ENCODE measurements at places on chromosomes 3 and 15.
A peak's percentile ranks its signal among the peaks of the same experiment; 100 is the strongest.

DNA sequence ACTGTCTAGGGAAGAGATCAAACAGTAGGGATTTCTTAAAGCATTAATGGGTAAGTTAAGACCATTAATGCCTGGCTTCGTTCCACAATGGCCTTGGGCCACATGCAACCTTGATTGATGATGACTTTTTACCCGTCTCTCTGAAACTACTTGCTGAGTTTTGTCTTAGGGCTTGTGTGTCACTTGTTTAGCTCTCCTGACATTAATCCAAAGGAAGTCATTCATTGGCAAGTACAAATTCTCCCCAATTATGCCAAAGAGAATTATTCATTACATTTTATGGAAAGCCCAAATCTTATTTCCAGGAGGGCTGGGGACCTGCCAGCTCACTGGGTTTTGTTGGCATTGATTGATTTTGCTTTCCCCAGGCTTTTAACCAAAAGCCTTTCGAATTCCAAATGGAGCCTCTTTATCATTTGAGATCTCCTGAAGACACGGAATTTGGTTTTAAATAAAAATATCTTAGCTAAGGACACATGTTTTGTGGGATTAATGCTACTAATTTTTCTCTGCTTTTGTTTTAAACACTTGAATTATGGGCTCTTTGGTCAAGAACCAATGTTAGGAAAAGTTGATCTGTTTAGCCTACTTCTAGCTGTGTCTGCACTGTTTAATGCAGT, 40.7 kb downstream of the SERPINI1 start:
- no peak for DNase-seq

DNA sequence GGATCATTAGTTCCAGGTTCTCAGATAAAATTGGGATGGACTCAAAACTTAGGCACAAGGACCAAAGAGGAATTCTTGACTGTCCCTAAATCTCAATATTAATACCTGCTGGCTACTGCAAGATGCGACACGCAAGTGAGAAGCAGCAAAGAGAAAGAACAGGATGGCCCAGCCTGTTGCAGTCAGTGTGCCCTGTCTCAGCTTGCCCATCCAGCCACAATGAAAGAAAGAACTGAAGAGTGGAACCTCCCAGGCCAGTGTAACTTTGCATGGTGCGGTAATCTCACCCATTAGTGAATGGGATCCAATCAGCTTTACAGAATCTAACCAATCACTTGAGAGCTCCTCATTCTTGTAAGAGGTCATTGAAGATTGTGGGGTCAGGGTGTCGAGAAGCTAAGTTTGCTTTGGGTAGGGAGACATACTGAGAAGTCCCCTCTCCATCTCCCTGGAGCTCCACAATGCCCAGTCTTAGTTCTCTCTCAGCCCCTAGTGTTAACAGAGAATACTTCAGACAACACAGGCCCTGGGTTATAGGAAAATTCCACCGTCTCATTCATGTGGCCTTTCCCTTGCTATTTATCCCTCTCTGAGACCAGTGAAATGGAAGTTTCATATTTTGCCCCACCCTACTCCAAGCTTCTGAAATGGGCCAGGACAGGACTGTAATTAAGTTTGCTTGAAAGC, 3.2 kb upstream of the SLC9A9 start:
- DNase-seq = no peak

GRCh38 chr3:89966877-89967665, 859.6 kb downstream of the EPHA3 start:
- DNase-seq = no peak

- peak; percentile 36 for DNase-seq
These were observed 219.5 kb downstream of the PLCH1 start for GRCh38 chr3:155525324-155525833.

GRCh38 chr3:165938986-165939540, 101.8 kb upstream of the BCHE start:
- DNase-seq = no peak

- DNase-seq = no peak
These were observed 78.0 kb upstream of the MBNL1 start for GRCh38 chr3:152190636-152191183.

DNA sequence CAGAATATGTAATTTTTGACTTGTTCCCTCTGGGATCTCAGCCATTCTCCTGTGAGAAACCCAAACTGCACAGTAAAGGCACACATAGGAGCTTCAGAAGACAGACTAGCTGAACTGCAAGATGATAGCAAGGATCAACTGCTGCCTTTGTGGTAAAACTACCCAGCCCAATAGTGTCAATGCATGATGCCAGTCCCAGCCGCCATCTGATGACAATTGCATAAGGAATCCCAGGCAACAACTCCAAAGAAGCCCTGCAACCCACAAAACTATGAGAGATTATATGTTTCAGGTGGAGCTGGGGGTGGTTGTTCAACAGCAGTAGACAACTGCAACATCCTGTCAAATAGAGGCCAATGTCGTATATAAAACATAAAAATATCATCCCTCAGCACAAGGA, 192.4 kb upstream of the ARPP21 start:
- no peak for DNase-seq

- no peak for DNase-seq
These were observed 273.7 kb downstream of the RBMS3 start for GRCh38 chr3:29554566-29554965.

GRCh38 chr15:58451826-58452225, 20.0 kb downstream of the LIPC start:
- DNase-seq = no peak

- no peak for DNase-seq
These were observed 4.1 kb upstream of the HEXA start for GRCh38 chr15:72379856-72380430.

DNA sequence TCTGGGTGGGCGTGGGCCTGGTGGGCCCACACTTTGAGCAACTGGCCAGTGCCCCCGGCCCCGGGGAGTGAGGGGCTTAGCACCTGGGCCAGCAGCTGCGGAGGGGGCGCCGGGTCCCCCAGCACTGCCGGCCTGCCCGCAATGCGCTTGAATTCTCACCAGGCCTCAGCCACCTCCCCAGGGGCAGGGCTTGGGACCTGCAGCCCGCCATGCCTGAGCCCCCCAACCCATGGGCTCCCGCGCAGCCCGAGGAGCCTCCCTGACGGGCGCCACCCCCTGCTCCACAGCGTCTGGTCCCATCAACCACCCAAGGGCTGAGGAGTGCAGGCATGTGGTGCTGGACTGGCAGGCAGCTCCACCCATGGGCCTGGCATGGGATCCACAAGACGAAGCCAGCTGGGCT, 484.3 kb downstream of the UNC13C start:
- no peak for DNase-seq

- DNase-seq = peak; percentile 86
These were observed 11.0 kb upstream of the PLXNA1 start for GRCh38 chr3:126971891-126972351.

DNA sequence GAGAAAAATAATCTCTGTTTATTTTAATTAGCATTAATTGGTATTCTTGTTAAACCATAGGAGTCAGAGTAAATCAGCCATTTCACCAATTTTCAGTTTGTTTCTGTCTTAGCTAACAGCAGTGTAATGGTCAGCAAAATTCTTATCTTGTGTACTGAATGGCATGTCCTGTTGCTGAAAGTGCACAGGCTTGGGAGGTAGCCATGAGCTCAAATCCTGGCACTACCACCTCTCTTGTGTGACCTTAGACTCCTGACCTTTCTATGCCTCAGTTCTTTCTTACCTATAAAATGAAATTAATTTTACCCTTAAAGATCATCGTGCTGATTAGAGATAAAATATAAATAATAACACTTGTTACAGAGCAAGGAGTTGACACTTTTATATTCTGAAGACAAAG, 35.8 kb downstream of the MLH1 start:
- DNase-seq = no peak

GRCh38 chr3:38606561-38606960, 42.9 kb downstream of the SCN5A start:
- no peak for DNase-seq

GRCh38 chr15:73897441-73898261, 24.3 kb downstream of the TBC1D21 start:
- peak; percentile 97 for DNase-seq

DNA sequence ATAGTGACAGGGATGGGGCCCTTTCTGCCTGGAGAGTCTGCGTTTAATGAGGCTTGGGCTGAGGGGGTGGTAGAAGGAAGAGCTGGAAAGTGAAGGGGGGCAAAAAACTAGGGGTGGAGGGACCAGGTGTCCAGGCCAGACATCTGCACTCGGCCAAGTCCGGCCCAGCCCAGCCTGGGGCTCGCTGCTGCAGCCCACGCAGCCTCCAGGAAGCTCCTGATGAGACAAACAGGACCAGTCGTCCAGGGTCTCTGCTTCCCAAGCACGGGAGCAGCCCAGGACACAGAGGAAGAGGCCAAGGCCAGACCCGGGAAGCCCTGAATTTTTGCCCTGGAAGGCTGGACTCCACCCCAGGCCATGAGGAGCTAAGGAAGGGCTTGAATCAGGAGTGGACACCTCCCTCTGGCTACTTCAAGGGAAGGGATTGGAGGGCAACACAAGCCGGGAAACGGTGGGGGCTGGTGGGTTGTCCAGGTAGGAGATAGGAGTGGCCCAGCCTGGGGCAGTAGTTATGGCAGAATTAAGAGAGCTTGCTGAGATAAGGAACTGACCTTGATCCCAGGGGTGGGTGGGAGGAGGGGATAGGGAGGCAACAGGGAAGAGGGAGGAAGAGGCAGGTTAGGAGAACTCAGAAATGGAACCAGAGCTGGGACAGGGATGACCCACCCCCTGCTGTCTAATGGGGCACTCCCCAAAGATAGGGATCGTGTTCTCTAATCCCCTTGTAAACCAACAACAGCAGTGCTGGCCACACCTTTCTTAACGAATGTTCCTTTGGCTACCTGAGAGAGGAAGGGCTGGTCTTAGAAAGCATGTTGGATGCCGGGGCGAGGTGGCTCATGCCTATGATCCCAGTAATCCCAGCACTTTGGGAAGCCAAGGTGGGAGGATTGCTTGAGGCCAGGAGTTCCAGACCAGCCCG, 89.5 kb downstream of the ANP32A start:
- no peak for DNase-seq

DNA sequence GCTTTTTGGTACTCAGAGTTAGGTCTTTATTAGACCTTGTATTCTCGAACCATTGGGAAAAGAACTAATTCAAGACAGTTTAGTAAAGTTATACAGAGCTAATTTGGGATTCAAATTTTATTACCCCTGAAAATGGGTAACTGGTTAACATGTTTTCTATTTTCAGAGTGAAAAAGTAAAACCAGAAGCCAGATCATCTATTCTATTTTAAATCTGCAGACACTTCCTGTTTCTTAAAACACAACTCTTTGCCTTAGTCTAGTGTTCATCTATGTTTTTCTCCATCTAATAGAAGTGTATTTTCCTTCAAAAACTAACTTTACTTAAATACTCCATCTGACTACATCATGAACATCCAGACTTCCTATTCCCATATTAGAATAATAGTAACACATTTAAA, 113.4 kb downstream of the CCNL1 start:
- DNase-seq = no peak

DNA sequence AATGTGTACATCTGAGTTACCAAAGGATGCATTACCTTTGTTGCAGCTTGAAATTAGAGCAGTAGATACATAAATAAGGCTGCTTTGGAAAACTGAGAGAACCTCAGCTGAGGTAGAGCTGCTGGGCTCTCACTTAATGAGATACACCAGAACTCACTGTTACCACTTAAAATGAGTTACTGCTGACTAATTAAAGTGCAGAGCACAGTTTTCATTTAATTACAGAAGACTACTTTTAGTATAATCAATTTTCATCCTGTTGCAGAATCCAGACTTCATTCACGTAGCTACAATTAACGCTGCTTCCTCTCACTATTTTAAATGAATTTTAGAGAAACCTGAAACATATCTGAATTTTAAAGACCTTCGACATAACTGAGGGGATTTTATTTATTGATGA, 169.5 kb downstream of the USP13 start:
- DNase-seq = no peak

- no peak for DNase-seq
These were observed 954 bp downstream of the SV2B start for GRCh38 chr15:91100814-91101607.

- DNase-seq = peak; percentile 39
These were observed 99.5 kb upstream of the KCNMB2 start for GRCh38 chr3:178436773-178437172.

- no peak for DNase-seq
These were observed 33.8 kb downstream of the RIOX2 start for GRCh38 chr3:97938444-97938843.

GRCh38 chr3:9497821-9498565, 55.6 kb downstream of the LHFPL4 start:
- DNase-seq = no peak

DNA sequence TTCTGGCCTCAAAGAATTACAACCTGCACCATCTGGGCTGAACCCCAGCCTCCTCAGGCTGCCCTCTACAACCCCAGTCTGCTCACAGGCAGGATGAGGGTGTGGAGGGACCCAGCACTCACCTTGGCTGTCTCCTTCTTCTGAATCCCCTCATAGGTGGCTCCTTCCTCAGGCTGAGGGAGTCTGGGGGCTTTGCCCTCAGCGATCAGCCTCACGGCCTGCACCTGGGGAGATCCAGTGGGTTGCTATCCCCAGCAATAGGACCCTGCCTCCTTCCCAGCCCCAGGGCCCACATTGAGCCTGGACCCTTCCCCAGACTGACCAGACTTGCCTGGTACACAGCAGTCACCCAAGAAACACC, 25.1 kb downstream of the ALDH1L1 start:
- no peak for DNase-seq

DNA sequence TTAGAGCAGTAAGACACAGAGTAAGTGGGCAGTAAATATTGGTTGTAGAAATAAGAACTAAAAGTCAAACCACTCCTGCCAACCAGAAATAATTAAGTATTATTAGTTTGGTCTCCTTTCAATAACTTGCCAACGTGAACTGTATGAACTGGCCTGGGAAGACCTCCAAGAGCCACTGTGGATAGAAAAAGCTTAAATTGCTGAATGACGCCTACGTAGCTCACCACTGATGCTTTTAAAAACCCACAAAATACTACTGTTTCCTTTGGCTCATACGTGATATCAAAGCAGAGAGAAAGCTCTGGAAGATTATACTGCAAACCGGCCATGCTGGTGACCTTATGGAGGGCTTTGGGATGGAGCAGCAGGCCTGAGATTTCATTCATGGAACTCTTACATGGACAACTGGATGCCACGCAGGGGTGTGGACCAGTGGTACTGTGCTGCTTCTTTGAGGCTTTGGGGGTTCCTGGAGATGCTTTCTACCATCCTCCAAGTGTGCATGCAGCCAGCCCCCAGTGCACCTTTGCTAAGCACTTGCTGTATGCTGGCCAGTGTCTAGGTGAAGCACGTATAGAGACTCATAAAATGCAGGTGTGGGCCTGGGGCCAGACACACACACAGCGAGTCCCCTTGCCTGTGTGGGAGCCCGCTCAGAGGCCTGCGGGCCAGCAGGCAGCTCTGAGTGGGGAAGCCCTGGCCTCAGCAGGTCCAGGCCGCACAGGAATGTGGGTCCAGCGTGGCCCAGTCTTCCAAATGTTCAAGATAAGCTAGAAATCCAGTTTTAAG, 66.8 kb downstream of the ABTB1 start:
- no peak for DNase-seq

GRCh38 chr15:76342382-76343201, 6.0 kb downstream of the ISL2 start:
- peak; percentile 96 for DNase-seq

Measured in H7 (cell line).